A673 (cell line): ENCODE measurements at places on chromosomes 5 and 9. TPM values are rescaled to one million over a fixed set of nuclear protein-coding genes. Genes with fewer than 3 reads are reported as not detected.

DNA sequence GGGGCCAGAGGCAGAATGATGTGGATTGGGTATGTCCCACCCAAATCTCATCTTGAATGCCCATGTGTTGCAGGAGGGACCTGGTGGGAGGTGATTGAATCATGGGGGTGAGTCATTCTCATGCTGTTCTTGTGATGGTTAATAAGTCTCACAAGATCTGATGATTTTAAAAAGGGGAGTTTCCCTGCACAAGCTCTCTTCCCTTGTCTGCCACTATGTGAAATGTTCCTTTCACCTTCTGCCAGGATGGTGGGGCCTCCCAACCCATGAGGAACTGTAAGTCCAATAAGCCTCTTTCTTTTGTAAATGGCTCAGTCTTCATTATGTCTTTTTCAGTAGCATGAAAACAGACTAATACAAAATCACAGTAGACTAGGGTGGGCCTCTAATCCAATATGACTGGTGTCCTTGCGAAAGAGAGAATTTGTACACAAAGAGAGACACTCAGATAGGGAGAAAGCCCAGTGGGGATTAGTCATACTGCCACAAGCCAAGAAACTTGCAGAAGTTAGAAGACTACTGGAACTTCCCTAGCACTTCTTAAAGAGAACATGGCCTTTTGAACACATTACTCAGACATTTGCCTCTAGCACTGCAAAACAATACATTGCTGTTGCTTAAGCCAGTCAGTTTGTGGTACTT is 68.4 kb downstream of the ANXA1 start:
- no peaks in the 10 kb centered on the region for H3K4me1 ChIP-seq
- H3K27ac ChIP-seq, result no peak overlapping the region
- H3K36me3 ChIP-seq, result no peaks in the 10 kb centered on the region
- peak; percentile 55 for DNase-seq
- no peaks in the 10 kb centered on the region for H3K27me3 ChIP-seq

- no peak for DNase-seq
- H3K27ac ChIP-seq, result no peak overlapping the region
- no peak overlapping the region for H3K4me3 ChIP-seq
- H3K4me1 ChIP-seq, result no peaks in the 10 kb centered on the region
- H3K27me3 ChIP-seq, result no peaks in the 10 kb centered on the region
These were observed 401.8 kb upstream of the ADAMTS16 start for GRCh38 chr5:4738298-4738697.

Gene C9orf50
- 0.28 TPM in 1 of 2 replicates, not detected in the other for total RNA-seq

GRCh38 chr5:97044052-97044451 is 98.4 kb downstream of the LIX1 start:
- H3K36me3 ChIP-seq, result no peaks in the 10 kb centered on the region
- H3K4me3 ChIP-seq, result no peak overlapping the region
- no peaks in the 10 kb centered on the region for H3K4me1 ChIP-seq
- no peaks in the 10 kb centered on the region for H3K27me3 ChIP-seq

GRCh38 chr5:179211068-179211467 is 134.2 kb downstream of the ADAMTS2 start:
- no peaks in the 10 kb centered on the region for H3K27me3 ChIP-seq
- no peak overlapping the region for H3K4me3 ChIP-seq
- no peaks in the 10 kb centered on the region for H3K4me1 ChIP-seq
- H3K36me3 ChIP-seq, result no peaks in the 10 kb centered on the region
- no peak for DNase-seq

DNA sequence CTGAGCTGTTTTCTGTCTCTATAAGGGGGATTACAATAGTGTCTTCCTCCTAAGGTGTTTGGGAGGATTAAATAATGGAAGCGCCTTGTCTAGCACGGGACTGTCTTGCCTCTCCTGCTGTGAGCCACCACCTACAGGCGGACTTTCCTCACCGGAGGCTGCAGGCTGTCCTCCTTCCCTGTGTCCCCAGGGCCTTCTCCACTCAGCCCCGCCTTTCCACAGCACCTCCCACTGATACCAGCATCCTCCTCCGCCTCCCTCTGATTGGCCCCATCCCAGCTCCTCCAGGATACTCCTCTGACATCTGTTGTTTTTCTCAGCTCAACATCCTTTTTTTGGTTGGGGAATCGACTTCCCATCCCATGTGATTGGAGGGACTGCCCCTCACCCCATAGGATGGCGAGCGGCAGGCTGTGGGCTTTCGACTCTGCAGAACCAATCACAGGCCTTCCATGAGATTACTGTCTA is 851 bp upstream of the ZDHHC12 start:
- peak; percentile 88 for DNase-seq
- peaks cover 6% of the 10 kb centered on the region for H3K36me3 ChIP-seq
- no peaks in the 10 kb centered on the region for H3K27me3 ChIP-seq
- peaks cover 29% of the 10 kb centered on the region for H3K4me1 ChIP-seq

Gene TXNDC8
- not detected in 2 replicates for total RNA-seq

- no peaks in the 10 kb centered on the region for H3K4me1 ChIP-seq
- H3K27ac ChIP-seq, result no peak overlapping the region
- no peaks in the 10 kb centered on the region for H3K27me3 ChIP-seq
- DNase-seq, result no peak
- H3K36me3 ChIP-seq, result no peaks in the 10 kb centered on the region
- no peak overlapping the region for H3K4me3 ChIP-seq
These were observed 55.7 kb upstream of the MAP3K1 start for GRCh38 chr5:56759521-56760216.
